ENCODE measurements at places on chromosomes 1 and 21.

DNA sequence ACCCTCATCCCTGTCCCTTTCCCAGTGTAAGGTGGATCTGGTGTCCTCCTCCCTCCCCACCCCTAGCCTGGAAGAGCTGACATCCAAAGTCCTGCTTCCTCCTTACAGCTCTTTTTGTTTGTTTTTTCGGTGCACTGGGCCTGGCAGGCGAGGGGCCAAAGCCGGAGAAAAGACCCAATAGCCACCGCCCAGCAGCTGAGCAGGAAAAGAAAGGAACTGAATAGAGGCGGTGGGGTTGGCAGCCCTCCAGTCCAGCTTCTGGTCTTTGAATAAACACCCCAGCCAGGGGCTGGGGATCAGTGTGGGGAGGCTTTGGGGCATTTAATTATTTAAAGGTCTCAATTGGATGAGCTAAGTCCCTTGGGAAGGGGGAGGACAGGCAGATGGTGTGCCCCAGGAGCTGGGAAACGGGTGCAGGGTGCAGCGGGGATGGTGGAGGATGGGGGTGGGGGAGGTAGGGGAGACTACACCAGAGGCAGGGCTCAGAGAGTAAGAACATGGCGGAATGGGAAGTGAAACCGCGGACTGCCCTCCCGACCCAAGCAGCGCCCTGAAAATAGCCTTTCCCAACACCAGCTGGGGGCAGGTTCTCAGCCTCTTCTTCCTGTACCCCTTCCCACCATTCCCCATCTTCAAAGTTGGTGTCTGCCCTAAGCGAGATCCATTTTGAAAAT, 20.2 kb downstream of the BTG2 start:
- no peak for DNase-seq

DNA sequence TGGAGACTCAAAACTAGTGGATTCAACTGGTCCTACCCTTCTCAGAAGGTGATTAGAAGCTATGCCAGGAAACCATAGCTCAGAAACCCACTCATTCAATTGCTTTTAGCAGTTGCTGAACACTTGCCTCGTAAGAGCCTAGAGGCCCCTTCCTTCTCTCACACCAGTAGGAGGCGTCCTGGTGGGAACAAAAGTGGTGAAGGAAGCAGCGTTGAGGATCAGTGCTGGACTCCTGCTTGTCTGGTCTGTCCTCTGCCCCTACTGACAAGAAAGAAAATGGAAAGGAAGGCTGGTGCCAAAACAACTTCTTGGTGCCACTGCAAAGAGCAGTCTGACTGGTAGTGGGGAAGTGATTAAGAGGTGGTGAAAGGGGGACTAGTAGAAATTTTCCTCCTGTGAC, 269.7 kb downstream of the LMO4 start:
- no peak for DNase-seq

- no peak for DNase-seq
Measured at GRCh38 chr1:114181356-114181755, 27.7 kb upstream of the SYT6 start.

DNA sequence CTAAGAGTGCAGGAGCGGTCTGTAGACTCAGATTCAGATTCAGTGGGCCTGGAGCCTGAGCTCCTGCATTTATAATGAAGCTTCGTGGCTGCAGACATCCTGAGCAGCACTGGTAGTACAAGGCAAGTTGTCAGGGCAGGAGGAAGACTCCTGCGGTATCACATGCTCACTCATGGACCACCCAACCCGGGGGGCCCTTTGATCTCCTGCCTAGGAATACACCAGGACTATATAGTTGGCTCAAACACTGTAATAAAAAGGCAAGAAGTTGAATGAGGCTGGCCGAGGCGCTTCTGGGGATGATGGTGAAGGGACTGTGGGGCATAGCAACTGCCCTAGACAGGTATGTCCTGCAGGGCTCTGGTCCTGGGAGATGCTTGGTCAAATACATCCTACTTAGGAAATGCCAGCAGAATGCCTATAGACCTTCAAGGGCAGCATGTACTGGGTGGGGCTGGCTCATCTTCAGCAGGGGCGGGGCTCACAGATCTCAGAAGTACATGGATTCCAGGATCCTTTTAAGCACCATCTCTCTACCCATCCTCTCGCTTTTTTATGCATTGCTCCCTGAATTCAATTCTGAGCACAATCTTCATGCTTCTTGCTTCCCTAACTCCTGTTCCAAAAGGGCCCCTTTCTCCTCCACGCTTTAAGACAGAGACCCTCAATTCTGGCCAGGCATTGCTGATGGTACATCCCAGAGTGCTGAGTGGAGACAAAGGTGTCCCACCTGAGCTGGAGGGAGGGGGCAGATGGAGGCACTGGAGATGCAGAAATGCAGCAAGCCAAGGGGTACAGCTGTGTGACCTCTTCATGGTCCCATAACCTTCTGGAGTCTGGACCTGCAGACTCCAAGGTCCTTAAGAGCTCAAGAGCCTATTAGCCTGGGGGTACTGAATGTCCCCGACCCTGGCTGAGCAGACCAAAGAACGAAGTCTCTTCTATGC, 2.1 kb upstream of the RAP1GAP start:
- no peak for DNase-seq

Measured in stimulated activated CD8-positive, alpha-beta memory T cell treated with anti-CD3 and anti-CD28 coated beads, Interleukin-4, amount 100 ng/mL, for 4 hours (primary cell).